ENCODE measurements at places on chromosomes 2 and 18.

- no peak for DNase-seq
These were observed 120.7 kb downstream of the CYP26B1 start for GRCh38 chr2:72026819-72027425.

- no peak for DNase-seq
These were observed 651 bp upstream of the TXNL1 start for GRCh38 chr18:56639104-56639381.

DNA sequence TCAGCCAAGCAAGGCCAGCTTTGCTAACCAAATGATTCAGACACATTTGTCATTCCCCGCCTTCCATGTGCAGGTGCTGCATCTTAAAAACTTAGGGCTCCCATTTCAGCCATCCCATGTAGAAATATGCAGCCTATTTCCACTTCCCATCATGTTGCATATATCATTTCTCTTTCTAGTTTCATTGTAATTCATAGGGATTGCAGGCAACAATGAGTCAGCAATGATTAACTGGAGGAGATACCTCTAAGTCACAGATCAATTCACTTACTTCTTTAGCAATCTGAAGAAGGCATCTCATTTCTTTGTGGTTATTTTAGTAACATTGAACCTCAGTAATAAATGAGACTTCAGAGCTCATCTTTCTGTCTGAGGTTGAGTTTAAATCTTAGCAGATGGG lies 276.1 kb upstream of the PKDCC start:
- no peak for DNase-seq

DNA sequence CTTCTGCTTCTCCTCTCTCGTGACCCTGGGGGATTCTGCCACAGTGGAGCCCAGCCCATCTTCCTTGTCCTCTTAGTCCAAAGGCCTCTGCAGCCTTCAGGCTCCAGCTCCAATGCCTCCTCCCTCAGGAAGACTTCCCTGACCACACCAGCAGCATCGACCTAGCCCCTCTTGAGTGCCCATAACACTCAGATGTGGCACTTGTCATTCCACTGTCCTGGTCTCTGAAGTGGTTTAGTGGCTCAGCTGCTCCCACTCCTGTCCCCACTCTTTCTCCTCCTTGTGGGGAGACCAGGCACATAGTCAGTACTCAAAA lies 97.5 kb downstream of the STPG4 start:
- no peak for DNase-seq

DNA sequence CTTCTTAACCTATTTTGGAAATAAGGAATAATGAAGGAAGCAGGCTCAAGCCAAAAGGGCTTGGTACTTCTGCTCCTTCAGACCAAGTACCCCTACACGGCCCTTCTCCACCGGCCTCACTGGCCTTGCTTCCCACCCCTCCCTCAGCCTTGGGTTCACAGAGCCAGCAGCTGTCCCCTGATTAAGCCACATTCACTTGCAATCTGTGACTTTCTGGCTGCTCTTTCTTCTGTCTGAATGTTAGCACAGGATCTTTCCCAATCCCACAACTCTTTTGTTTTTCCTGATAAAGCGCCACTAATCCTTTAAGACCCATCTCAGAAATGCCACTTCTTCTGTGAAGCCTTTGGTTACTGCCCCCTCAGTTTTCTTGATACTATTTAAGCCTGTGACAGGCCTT lies 52.4 kb downstream of the REEP1 start:
- DNase-seq: no peak

DNA sequence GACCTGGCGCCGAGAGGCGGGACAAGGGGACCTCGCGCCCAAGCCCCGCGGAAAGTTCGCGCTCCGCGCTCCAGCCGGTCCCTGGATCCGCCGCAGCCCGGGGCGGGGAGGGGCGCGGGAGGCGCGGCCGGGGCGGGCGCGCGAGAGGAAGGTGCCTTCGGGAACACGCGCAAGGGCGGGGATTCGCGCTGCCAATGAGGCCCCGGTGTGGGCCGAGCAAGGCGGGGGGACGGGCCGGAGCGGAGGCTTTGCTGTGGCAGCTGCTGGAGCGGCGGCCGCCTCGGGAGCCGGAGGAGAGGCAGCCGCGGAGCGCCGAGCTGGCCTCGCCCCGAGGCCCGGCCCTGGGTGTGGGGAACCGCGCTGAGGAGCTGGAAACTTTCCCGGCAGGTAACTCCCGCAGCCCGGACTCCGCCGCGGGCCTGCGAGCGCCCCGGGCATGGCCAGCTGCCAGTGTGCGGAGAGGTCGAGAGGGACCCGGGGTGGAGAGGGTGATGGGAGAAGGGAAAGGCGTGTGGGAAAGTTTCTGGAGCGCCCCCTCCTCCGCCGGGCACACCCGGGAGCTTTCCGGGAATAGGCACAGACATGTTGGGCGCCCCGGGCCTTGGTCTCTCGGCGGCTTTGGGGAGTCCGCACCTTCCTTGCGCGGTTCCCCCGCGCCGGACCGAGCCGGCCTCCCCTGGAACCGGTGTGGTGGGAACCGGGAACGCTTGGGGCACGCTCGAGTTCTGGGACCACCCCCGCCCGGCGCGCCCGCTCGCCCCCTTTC lies at the start of gene TANC1:
Gene TANC1, plus strand, starts transcription at position 245 of the 766 bp plus-strand sequence. CDS start 97,271 bp downstream, outside the sequence.
- DNase-seq: peak; percentile 47

GRCh38 chr2:5736050-5736449 lies 43.9 kb downstream of the SOX11 start:
- no peak for DNase-seq

DNA sequence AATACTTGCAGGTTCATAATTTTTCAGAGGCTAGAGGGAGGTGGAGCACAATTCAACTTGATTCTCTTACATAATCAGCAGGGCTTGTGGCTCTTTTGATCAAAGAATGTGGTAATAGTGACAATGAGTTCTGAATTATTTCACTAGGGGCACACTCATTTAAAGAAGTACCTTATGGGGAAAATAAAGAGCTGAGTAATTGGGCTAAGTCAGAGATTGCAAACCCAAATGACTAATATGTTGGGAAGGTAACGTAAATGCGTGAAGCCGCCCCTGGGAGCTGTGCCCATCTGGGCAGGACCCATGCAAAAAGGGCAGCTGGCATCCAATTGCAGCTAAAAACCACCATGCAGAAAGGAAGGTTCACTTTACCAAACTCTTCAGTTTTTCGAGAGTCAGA lies 35.3 kb downstream of the NCKAP5 start:
- DNase-seq: no peak

GRCh38 chr2:24200799-24201198 lies 25.9 kb downstream of the FAM228A start:
- DNase-seq: no peak

GRCh38 chr2:73964223-73964622 lies 20.5 kb upstream of the TET3 start:
- no peak for DNase-seq

GRCh38 chr2:150591496-150592285 lies 104.2 kb upstream of the RND3 start:
- DNase-seq: no peak

DNA sequence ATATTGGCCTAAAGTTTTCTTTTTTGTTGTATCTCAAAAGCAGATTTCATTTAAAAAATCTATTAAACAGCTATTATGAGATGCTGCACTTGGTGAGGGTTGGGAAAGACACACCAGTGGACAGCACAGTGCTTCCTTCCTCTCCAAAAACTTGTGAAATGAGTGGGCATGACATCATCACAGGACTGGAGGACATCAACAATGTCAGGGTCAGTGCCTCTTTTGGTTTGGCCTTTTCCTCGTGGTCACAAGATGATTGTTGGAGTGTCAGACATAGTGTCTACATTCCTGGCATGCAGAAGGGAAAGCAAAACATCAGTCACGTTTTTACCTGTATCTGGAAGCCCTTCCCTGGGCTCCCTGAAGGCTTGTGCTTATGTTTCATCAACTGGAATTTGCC lies 49.6 kb downstream of the IL1R2 start:
- DNase-seq: no peak

DNA sequence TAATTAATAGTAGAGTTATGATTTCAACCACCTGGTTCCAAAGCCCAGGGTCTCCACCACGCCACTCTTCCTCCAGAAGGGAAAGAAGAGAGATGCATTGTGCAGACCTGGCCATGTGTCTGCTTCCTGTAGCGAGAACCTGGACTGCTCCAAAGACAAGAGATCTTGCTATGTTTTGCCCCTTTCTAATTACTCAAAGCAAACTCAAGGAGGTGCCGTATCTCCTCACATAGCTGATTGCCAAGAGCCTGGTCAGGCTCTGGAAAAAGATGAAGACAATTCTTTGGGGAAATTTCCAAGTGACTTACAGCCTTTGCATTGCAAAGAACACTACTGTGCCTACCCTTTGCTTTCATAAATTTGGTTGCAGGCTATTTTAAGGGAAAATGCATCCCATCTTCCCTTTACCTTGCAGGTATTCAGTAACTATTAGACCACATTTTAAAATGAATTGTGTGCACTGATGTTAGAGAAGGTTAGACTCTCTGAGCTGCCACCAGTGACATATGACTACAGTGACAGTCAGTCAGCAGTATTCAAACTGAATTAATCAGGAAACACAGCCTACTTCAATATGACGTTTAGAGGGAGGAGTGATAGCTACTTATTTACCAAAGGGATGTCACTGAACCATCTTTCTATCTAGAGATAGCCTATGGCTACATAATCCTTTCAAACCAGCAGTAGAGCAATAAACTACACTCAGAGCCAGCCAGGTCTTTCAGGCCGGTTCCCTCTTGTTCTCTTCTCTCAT lies 842.1 kb upstream of the FANCL start:
- no peak for DNase-seq

GRCh38 chr2:160584972-160585494 lies 91.4 kb upstream of the RBMS1 start:
- DNase-seq: no peak

DNA sequence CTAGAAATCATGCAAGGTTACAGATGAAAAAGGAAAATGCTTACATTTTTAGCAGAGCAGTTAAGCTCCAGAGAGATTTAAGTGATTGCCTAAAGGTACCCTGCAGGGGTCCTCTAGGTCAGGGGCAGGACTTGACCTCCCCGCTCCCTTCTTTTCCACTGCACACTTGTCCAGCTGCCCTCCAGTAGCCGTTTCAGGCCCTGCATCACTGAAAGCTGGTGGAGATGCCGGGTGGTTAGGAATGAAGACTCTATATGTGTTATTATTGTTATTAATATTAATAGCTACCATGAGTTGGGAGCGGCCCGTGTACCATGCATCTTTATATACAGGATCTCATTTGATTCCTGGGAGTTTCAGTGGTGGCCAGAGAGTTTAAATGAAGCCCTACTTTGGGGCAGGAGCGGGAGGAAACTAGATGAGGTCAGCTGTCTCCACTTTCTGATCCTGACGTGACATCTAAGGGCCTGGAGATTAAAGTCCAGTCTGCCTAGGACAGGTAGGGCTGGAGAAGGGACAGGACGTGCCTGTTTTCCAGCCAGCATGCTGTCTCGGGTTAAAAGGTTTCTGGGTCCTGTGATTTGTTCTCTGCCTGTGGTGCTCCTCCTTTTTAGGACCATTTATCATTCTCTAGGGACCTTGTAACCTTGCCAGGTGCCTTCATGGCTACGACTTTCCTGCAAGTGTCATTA lies 2.1 kb downstream of the TMEM37 start:
- DNase-seq: no peak

- DNase-seq: no peak
These were observed 124.4 kb downstream of the LRRTM4 start for GRCh38 chr2:77397763-77398162.

- no peak for DNase-seq
These were observed 18.9 kb downstream of the ASB1 start for GRCh38 chr2:238445409-238446190.

DNA sequence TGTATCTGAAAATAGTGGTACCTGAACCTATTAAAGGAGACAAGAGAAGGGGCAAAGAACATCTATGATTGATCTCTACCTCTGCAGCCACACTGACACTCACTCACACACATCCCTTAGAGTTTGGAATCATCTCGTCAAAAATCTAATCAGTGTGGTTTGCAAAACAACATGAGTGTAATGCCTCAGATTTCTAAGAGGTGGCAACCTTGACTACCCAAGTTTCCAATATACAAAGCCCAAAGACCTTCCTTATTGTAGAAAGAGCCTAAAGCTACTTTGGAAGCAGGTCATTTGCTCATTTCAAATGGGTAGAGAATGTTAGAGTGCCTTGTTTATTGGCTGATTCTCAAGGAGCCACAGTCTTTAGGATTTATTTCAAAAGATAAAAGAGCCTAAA lies 444.9 kb downstream of the ARHGAP15 start:
- no peak for DNase-seq

DNA sequence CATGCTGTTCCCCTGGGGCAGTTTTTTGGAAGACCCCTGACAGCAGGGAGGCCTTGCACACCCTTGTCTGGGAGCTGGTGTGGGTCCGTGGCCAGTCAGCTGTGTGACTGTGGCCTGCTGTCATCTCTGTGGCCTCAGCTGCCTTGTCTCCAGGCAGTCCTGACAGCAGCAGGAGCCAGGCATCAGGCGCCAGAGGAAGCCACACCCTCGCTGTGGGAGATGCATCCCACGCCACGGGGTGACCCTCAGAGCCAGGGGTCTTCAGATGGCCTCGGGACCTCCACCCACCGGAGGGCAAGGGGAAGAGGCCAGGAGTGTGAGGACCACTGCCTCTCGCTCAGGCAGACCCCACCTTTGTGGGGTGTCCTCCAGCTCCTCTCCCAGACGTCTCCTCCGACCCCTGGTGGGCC lies 5.0 kb downstream of the BOK start:
- no peak for DNase-seq

DNA sequence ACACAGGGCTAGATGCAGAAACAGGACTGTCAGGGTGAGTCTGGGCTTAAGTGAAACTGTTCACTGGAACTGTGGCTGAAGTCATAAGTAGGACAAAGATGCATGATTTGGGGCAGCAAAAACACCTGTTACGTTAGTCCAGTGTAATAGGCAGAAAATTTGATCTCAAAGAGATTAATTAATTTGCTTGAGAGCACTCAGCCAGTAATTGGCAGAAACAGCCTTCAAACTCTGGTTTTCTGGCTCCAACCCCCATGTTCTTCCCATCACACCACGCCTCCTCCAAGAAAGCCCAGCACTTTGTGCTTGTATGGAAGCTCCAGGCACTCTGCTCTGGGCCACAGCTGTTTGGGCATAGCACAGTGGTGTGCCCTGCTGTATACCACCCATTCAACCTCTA lies 54.0 kb downstream of the CNTNAP5 start:
- no peak for DNase-seq

- DNase-seq: no peak
These were observed 503.6 kb upstream of the TNP1 start for GRCh38 chr2:217363470-217363869.

DNA sequence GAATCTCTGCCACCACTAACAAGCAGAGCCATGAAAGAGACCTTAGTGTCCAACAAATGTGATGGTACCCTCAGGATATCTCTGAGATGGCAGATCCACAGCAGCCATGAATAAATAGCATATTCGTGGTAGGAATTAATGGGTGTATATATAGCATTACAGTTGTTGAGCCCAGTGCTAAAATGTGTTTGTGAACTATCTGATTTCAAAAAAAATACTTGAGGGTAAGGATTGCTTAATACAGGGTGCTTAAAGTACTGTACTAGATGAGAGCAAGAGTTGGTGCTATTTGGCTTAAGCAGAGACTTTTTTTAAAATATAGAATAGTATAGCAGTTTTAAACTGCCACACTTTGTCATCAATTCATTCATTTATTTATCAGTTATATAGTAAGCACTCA lies 101.5 kb upstream of the GALNT5 start:
- no peak for DNase-seq

GRCh38 chr2:11399438-11399762 lies 55.0 kb upstream of the ROCK2 start:
- DNase-seq: no peak

- DNase-seq: no peak
These were observed 434.5 kb upstream of the GYPC start for GRCh38 chr2:126221506-126221905.

Data from CD4-positive, alpha-beta T cell treated with Interleukin-6 at 100 ng/mL for 8 hours (primary cell).